Cardiac muscle cell (in vitro differentiated cells and primary cell): ENCODE measurements at places on chromosomes 1 and 21.
A peak's percentile ranks its signal among the peaks of the same experiment; 100 is the strongest.

GRCh38 chr1:107817935-107818334, 147.0 kb downstream of the VAV3 start:
- DNase-seq = no peak

DNA sequence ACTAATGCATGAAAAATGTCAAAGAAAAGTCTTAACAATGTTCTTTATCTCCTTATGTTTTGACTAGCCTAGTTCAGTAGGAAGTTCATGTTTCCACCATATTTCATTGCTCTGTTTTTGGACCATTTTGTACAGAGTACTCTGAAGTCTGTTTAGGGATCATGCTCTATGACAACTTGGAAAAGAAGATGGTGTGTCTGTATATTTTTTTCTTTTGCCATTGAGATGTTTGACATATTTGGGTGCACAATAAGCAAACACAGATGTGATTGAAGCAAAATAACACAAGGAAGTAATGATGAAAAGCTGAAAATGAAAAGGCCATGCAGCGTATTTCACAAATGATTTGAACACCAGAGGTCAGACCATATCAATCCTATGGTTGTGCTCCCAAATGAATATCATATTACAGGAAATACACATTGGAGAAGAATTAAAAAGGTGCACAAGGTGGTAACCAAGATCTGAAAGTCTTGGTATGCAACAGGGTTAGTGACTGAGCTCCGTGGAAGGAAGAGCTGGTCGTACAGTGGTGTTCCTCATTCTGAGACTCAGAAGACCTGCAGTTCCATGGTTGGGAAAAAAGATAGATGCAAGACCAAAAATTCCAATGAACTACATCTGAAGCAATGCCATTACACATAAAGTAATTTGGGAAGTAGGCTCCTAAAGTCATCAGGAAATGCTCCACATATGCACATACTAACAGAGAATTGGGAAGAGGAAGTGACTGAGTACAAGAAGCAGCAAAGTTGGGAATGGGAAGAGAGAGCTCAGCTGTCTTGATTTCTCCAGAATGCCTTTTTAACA, 463.5 kb downstream of the LMO4 start:
- no peak for DNase-seq

DNA sequence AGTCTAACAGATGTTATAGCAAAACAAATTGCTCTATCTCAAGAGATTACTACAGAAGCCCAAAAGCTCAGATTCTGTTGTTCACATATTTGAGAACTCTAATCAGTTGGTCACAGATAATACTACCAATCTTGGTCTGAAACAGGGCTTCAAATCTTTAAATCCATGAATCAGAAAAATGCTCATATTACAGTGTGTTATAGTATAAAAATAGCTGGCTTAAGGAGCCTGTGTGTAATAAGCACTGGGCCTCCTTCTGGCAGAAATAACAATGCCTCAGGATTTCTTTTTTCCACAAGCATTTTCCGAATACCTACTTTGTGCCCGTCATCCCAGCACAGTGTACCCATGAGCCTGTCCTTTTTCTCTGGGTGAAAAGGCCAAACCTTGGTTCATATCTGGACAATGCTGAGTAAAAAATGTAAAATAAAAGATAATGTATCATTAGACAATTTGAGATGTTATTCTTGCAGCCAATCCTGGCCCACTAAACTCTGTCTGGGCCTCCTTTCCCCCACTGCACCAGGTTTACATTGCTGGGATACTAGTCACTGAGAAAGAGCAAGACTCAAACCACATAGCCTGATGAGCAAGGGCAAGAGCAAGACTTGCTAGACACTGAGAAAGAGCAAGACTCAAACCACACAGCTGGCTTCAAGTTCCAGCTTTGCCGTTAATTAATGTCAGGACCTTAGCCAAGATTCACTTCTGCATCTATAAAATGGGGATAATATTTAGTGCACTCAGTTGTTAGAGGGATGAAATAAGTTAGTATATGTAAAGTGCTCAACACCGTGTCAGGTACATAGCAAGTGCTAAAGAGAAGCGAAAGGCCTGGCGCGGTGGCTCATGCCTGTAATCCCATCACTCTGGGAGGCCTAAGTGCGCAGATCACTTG, 17.0 kb upstream of the ADAR start:
- DNase-seq = peak; percentile 53

DNA sequence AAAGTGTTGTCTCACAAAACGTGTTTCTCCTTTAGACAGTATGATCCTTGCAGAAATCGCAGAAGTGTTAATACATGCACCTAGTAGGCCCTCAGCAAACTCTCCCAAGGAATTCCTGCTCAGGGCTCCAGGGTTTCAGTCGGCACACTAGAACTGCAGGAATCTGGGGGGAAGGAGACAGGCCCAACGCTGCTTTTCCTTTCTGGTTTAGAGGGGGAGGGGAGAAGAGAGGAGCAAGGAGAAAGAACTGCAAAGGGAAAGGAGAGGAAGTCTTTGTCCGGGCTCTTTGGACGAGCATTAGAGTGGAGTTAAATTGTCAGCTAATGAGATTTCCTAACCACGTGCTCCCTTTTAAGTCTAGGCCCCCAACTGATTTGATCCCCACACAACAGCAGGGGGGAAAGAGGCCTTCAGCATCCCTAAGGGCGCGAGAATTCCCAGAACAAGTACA, 103.7 kb upstream of the SOD1 start:
- no peak for DNase-seq

- DNase-seq = peak; percentile 63
These were observed 182.3 kb downstream of the FCRL5 start for GRCh38 chr1:157369808-157370521.

DNA sequence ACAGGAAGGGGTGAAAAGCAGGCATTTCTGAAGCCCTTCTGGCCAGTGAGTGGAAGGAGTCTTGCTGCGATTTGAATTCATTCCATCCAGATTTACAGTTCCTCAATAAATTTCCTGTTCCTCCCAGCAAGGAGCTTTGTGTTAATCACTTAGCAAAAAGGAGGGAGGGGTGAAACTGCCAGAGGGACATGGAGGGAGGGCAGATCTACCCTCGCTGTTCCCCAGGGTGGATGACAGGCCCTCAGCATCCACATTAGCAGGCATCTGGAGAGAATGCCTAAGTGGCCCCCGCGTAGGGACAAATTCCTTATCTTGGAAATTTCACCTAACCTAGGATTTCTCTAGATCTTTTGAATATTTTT, 1.2 kb downstream of the ETV3 start:
- peak; percentile 36 for DNase-seq

- DNase-seq = peak; percentile 51
These were observed 95.3 kb downstream of the NAV1 start for GRCh38 chr1:201634261-201634660.

DNA sequence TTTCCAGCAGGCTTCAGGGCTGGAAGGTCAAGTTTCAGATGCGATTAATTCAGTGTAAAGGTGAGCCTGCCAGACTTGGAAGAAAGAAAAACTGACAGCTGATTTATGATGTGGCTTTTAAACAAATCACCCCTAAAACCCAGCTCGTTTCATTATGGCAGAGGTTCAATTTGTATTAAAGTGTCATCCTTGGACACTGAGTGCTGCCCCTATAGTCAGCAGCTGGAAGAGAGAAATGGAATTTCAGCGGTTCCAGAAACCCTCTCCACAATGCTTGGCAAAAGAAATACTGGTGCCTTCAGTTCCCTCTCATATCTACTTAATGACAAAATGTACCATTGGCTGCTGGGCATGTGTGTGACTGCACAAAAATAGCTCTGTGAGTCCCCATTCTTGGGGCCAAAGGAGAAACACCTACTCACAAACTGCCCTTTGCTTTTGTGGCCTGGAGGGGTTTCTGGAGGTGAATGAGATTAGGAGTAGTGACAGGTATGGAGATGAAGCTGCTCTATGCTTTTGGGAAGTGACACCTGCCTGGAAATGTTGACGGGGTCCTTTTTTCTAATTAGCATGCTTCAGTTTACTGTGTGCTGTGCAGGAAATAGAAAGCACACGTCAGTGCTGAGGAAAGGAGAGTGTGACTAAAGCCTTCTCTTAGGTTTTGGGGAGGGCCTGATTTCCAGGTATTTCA, 95.1 kb upstream of the TSPAN2 start:
- no peak for DNase-seq

GRCh38 chr1:239516579-239516978, 130.2 kb downstream of the CHRM3 start:
- peak; percentile 3 for DNase-seq

GRCh38 chr21:41899426-41900202, 20.5 kb upstream of the PRDM15 start:
- DNase-seq = no peak

GRCh38 chr1:200240656-200241055, 169.2 kb downstream of the ZNF281 start:
- no peak for DNase-seq

- no peak for DNase-seq
These were observed 150.3 kb downstream of the IFI44 start for GRCh38 chr1:78799926-78800325.

GRCh38 chr1:19651141-19651737, 7.1 kb downstream of the NBL1 start:
- peak; percentile 72 for DNase-seq

GRCh38 chr1:56501426-56501825, 77.9 kb downstream of the PLPP3 start:
- no peak for DNase-seq

DNA sequence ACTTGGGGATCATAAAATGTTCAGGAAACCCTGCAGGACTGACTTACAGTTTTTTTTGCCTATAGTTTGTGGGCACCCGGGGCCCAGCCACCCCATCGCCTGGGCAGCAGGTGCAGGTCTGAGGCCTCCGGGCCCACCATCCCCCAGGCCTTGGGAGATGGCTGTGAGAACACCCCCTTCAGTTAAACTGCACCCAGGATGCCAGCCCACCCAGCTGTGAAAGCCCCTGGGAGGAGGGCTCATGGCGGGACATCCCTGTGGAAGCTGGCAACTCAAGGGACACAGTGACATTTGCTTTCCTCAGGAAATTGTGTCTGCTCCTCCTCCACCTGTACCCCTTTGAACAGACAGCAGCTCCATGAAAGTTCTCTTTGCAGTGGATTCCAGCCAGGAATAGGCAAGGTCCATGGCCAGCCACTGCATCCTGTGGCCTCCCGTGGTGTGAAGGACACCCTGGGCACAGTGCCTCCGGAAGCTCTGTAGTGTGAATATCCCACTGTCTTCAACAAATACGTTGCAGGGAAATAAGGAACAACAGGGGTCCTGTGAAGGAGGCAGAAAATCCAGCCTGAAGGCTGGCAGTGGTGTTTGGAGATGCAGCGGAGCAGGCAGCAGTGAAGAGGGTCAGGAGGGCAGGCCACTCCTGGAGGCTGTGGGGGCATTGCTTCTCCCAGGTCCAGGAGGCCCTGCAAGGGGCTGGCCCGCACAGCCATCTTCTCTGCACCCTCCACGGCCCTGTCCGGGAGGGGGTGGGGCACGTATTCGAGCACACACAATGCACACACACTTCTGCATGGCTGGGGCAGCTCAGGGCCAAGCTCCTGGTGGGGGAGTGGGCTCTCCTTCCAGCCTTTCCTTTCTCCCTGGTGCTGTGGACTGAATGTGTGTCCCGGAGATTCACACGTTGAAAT, 2.1 kb upstream of the OBSCN start:
- no peak for DNase-seq

DNA sequence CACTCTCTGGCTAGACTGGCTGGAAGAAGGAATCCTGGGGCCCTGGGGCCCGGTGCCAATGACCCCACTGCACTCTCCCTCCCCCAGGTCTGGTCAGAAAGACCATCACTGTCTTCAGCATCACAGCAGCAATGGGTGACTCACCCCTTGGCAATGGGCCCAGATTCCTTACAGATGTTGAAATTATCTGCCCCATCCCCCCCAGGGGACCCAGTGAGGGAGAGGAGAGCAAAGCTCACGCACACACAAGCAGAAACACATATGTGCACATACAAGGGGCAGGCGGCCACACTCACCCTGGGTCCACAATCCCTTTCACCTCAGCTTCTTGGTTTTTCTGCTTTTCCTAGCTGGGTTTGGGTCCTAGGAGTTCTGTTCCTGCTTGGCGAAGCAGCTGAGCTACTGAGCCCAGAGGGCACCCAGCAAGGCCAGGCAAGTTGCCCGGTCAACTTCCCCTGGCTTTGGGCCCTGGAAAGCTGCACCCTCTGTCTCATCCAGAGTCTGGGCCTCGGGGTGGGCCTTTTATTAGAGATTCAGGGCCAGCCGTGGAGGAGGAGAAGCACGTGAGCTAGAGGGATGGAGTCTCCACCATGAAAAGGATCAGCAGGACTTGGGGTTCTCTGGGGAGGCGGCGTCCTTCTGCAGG, 2.6 kb downstream of the COL16A1 start:
- no peak for DNase-seq

GRCh38 chr1:186792870-186793581, 35.7 kb upstream of the PLA2G4A start:
- no peak for DNase-seq

GRCh38 chr21:24294171-24294570, 1313.1 kb downstream of the MRPL39 start:
- DNase-seq = no peak

- DNase-seq = no peak
These were observed 20.4 kb downstream of the PBX1 start for GRCh38 chr1:164579381-164579780.

DNA sequence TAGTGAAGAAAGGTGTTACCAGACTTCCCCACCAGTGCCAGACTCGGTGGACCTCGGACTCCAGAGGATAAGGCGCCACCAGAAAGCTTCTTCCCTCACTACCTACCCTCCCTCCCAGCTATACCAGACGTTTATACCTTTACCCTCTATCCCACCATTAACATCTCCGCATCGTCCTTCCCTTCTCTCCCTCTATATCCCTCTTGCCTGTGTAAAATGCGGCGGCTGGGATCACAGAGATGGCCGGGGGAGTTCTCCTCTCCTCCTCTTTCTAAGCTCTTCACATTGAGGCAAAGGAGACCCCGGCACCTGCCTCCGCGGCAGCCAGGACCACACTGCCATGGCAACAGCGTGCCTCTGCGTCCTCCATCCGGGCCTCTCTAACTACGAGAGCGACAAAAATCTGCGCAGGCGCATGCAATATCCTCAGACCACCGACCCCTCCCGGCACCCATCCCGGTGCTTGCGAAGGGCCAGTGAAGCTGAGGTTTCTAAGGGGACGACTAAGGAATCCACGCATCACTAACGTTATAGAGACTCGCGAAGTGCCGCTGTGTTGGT, at the start of gene CCDC181:
TSS of gene CCDC181 (minus strand) at position 394 of the 561 bp plus-strand sequence. CDS start 2,547 bp downstream, outside the sequence.
- DNase-seq = peak; percentile 94

- no peak for DNase-seq
These were observed 268.7 kb downstream of the PTGER3 start for GRCh38 chr1:70778934-70779333.

- DNase-seq = no peak
These were observed 288.7 kb upstream of the USP25 start for GRCh38 chr21:15441060-15441493.

DNA sequence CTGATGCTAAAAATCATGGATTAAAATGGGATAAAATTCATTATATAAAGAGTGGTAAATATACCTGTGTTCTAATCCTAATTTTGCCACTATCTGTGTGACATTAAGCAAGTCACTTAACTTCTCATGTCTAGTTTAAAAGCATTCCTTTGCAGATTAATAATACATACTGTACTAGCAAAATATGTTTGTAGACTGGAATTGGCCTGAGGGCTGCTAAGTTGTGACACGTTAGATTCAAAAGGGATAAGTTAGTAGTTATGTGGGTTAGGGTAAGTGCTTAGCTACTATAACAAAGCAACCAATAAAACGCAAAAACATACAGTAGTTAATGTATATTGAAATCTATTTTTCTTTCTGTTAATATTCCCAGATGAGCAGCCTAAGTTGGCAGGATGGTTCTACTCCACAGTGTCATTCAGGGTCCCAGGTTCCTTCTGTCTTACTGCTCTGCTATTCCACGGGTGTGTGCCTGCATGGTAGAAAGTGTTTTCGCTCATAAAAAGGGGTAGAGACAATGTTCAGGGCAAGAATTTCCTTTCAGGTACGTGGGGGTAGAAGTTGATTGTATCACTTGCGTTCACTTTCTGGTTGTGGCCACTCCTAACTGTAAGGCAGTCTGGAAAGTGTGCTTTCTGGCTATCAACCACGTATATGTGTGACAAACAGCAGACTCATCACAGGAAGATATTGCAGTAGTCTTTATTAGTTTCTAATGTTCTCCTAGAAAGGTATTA, 239.8 kb downstream of the NFIA start:
- no peak for DNase-seq
